ENCODE measurements at places on chromosomes 4 and X. TPM values are rescaled to one million over a fixed set of nuclear protein-coding genes. Genes with fewer than 3 reads are reported as not detected.

Gene NDNF
- 13.6 TPM for polyA plus RNA-seq

Gene GPR50
- not detected for polyA plus RNA-seq

Gene PABPC5
- 1.9 TPM for polyA plus RNA-seq

Gene CTAG2
- not detected for polyA plus RNA-seq

Gene ZCCHC18
- 2.3 TPM for polyA plus RNA-seq

Gene VCX3A
- 0.10 TPM for polyA plus RNA-seq

Gene CISD2
- polyA plus RNA-seq: 39.4 TPM

Gene RAB41
- 0.69 TPM for polyA plus RNA-seq

- H3K27ac ChIP-seq: no peak overlapping the region
- no peaks in the 10 kb centered on the region for H3K36me3 ChIP-seq
- no peak overlapping the region for H3K4me3 ChIP-seq
- H3K4me1 ChIP-seq: no peaks in the 10 kb centered on the region
- no peaks in the 10 kb centered on the region for H3K27me3 ChIP-seq
Measured at GRCh38 chrX:133054761-133055405, 42.0 kb downstream of the USP26 start.

GRCh38 chr4:146582864-146583263 is 55.8 kb upstream of the POU4F2 start:
- no peak overlapping the region for H3K4me3 ChIP-seq
- no peaks in the 10 kb centered on the region for H3K36me3 ChIP-seq
- DNase-seq: no peak
- H3K4me1 ChIP-seq: no peaks in the 10 kb centered on the region
- no peak overlapping the region for H3K27ac ChIP-seq
- H3K27me3 ChIP-seq: no peaks in the 10 kb centered on the region

DNA sequence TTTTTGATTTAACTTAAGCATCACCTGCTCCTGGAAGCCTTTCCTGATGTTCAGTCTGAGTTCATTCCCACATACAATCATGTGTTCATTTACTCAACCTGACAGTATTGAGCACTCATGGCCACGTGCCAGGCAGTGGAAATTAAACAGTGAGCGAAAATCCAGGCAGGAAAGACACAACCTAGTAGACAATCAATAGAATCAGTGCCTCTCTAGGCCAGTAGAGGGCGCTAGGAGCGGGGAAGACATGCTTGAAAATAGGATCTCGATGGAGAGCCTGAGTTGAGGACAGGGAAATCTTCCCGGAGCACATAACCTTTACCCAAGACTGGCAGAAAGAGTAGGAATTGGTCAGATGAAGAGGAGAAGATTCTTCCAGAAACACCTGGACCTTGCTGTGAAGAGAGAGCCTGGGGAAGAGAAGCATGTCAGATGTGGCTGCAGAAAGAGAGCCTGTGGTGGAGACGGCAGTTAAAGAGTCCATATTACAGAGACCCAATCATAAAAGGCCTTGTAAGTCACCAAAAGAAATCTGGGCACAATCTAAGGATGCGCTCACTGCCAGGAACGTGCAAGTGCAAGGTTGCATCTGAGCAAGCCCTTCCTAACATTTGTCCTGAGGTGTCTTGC is 103.5 kb downstream of the LDB2 start:
- no peak overlapping the region for H3K27ac ChIP-seq
- H3K4me3 ChIP-seq: no peak overlapping the region
- H3K36me3 ChIP-seq: no peaks in the 10 kb centered on the region
- H3K4me1 ChIP-seq: no peaks in the 10 kb centered on the region

DNA sequence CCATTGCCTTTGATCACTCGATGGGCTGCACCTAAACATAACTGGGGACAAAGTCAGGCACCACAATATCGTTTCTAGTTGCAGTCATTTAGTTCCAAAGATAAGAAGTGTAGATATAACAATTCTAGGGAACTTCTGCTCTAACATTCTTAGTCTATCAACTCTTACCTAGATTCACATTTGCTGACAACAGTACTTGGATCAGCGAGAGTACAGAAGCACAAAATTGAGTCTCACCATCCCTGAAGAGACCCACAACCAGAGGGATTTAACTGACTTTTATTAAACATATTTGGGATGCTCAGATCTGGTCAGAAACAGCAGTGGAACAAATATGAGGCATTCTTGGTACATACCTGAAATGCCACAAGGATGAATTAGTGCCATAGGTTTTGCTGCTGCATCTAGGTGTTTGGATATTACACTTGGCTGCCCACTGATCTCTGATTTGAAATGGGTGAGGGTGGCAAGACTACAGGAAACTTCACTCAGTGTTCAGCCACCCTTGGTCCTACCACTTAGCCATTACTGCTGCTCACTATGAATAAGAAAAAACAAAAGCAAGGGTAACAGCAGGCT is 28.9 kb upstream of the HUWE1 start:
- H3K27ac ChIP-seq: no peak overlapping the region
- H3K4me1 ChIP-seq: no peaks in the 10 kb centered on the region
- H3K27me3 ChIP-seq: no peaks in the 10 kb centered on the region
- H3K4me3 ChIP-seq: no peak overlapping the region
- DNase-seq: no peak

- H3K27me3 ChIP-seq: no peaks in the 10 kb centered on the region
- peak; percentile 22 for DNase-seq
- peaks cover 13% of the 10 kb centered on the region for H3K4me1 ChIP-seq
- no peaks in the 10 kb centered on the region for H3K36me3 ChIP-seq
Measured at GRCh38 chrX:9885150-9885549, 82.0 kb upstream of the CLDN34 start.

GRCh38 chrX:66833426-66833825 is 194.5 kb upstream of the EDA2R start:
- no peaks in the 10 kb centered on the region for H3K36me3 ChIP-seq
- H3K4me1 ChIP-seq: no peaks in the 10 kb centered on the region
- no peak overlapping the region for H3K27ac ChIP-seq
- DNase-seq: no peak
- H3K27me3 ChIP-seq: no peaks in the 10 kb centered on the region
- no peak overlapping the region for H3K4me3 ChIP-seq

DNA sequence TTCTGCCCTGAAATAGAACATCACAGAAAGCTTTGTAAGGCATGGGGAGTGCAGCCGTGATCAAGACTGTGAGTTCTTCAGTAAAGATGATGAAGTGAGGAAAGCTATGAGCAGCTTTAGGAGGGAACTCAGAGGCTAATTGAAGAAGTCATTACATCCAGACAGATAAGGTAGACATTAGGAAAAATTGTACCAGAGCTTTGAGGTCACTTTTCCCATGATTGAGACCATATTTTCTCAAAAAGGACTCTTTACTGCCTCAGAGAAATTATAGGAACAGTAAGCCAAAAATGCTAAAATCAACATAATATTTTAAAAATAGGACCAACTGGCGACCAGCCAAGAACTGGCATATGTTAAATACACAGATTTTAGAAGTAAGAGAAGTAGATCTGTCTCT is 11.2 kb downstream of the CHST7 start:
- no peak for DNase-seq
- no peaks in the 10 kb centered on the region for H3K27me3 ChIP-seq
- H3K27ac ChIP-seq: no peak overlapping the region
- H3K4me1 ChIP-seq: no peaks in the 10 kb centered on the region
- no peak overlapping the region for H3K4me3 ChIP-seq

GRCh38 chrX:154369449-154370299 is 4.8 kb downstream of the FLNA start:
- H3K36me3 ChIP-seq: peaks cover 14% of the 10 kb centered on the region
- H3K27me3 ChIP-seq: peaks cover 24% of the 10 kb centered on the region
- DNase-seq: peak; percentile 68

DNA sequence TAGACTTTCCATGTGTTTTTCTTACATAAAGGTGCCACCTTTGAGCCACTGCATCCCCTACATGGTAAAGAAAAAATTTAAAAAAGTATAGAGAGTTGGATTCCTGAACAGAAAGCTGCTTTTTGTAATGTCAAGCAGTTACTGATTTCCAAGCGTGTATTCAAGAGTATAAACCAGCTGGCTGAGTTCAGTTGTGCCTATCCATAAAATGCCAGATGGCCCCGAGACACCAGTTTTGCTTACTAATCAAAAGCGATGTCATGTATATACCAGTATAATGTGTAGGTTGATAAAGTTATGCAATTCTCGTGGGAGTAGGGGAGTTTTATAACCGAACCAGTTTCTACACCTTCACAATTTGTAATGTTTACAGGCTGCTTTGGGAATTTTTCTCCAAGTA is 26.2 kb upstream of the PNPLA4 start:
- DNase-seq: no peak
- no peak overlapping the region for H3K27ac ChIP-seq
- no peaks in the 10 kb centered on the region for H3K27me3 ChIP-seq
- H3K4me3 ChIP-seq: no peak overlapping the region
- H3K36me3 ChIP-seq: no peaks in the 10 kb centered on the region

- H3K27me3 ChIP-seq: peaks cover 8% of the 10 kb centered on the region
- no peaks in the 10 kb centered on the region for H3K4me1 ChIP-seq
- no peak overlapping the region for H3K4me3 ChIP-seq
- DNase-seq: no peak
- H3K36me3 ChIP-seq: no peaks in the 10 kb centered on the region
Measured at GRCh38 chrX:111090458-111090857, 5.5 kb upstream of the PAK3 start.

DNA sequence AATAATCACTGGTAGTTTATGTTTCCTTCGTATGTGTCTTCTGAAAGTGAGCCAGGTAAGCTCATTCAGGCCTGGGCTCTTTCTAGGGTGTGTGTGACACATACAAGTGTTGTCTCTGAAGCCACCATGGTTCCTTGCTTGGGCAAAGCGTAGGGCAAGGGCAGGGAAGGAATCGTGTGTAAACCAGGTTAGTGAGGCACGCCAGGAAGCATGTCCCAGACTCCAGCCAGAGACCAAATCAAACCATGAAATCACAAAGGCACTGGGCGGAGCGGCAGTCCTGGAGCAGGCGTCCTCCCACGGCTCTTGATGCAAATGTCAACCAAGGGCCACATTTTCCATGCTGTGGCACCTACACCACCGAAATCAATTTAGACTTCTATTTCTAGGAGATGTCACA is 67.0 kb downstream of the NYX start:
- peaks cover 4% of the 10 kb centered on the region for H3K36me3 ChIP-seq
- no peaks in the 10 kb centered on the region for H3K27me3 ChIP-seq
- H3K4me1 ChIP-seq: no peaks in the 10 kb centered on the region
- no peak for DNase-seq

GRCh38 chr4:173264684-173265185 is 69.4 kb downstream of the HMGB2 start:
- DNase-seq: peak; percentile 37
- H3K36me3 ChIP-seq: no peaks in the 10 kb centered on the region
- H3K27me3 ChIP-seq: no peaks in the 10 kb centered on the region
- H3K4me3 ChIP-seq: no peak overlapping the region
- no peak overlapping the region for H3K27ac ChIP-seq
- H3K4me1 ChIP-seq: peaks cover 8% of the 10 kb centered on the region
